Activated gamma-delta T cell treated with Interleukin-2 at 50 U/mL for 16 hours (primary cell): ENCODE measurements at places on chromosomes 2 and 18.

DNA sequence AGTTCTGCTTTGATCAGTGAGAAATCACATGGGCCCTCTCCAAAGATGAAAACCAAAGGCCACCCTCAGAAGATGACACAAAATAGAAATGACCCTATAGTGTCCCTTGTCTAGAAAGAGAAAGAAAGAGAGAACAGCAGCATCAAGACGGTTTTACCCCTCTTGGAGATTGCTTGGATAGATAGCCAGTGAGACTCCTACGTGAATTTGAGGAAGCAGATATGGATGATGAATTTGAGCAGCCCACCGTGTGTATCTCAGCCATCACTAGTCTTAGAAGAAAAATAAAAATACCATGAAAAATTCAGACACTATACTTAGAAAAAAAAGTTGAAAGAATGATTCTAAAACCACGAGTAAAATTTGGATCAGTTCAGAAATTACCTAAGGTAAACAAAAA, 329.1 kb upstream of the CNTNAP5 start:
- DNase-seq = no peak

DNA sequence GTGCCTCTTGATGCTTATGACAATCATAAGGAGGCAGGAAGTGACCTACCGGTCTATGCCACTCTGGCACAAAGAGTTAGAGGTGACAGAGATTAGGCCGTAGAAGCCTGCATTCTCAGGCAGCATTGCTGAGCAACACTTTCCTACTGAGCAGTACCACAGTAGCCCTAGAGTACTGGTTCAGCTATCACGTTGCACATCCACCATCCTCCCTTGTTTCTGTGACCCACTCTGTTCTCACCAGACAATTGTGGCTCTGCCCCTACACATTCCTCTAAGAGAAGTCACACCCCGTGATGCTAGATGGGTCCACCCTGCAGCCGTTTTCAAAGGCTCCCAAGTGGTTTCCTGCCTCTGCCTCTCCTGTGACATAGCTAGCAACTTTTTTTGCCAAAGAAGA, 22.6 kb upstream of the SUCLG1 start:
- DNase-seq = peak; percentile 11

GRCh38 chr2:96747061-96747617, 7.3 kb upstream of the LMAN2L start:
- DNase-seq = no peak

DNA sequence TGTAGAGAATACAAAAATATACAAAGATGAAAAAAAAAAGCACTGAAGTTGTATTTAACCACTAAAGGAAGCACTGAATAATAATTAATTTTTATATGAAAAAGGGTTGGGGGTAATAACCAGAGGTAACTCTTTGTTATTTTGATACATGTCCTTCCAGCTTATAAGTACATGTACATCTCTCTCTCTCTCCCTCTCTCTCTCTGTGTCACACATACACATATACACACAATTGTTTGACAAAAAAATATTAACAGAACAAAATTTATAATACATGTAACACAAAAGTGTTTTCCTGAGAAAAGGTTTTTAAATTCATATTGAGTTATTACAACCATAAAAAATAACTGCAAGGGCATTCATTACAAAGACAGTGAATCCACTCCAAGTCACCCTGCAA, 4.6 kb downstream of the WIPF1 start:
- DNase-seq = no peak

DNA sequence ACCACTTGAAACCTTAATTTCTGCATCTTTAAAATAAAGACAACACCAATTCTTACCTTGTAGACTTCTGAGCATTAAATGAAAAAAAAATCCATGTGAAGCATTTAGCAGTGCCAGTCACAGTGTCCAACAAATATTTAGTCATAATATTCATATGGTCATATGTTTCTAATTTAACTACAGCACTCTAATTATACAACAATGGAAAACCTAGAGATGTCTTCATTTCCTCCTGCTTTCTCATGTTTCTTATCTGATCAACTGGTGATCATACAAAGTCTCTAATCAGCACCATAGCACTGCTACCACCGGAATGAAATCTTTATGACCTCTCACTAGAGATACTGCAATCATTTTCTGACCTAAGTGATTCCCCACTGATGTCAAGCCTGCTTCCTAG, 10.2 kb upstream of the SCN3A start:
- no peak for DNase-seq

DNA sequence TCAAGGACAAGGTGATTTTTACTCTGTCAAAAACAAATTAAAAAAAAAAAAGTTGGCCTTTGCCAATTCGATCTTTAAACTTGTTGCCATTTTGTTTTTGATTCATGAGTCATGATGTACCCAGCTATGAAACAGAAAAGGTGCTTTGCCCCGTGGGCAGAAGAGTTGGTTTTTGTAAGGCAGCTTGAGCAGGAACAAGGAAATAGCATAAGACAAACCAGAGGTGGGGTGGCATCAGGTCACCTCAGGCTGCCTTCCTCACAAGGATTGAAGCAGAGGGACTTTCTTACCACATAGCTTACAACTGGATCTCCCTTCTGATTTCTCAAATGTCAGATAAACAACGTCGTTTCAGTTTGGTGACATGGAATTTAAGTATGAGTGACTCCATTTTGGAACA, 123.8 kb downstream of the ARL4C start:
- no peak for DNase-seq

DNA sequence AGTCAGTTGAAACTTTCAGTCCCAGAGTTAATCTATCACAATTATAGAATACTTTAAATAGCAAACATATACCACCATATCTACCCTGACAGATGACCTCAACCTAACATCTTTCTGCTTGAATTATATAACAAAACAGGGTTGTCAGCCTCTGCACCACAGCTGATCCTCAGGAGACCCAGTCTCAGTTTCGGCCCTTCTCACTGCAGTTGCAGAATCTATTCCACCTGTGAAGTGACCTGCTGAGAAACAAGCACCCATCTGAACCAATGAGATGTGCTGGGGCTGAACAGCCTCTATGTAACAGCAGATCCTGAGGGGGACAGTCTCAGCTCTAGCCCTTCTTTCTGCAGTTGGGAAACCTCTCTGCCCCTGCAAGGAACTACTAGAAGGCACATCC, 567.6 kb downstream of the KCNJ3 start:
- no peak for DNase-seq

DNA sequence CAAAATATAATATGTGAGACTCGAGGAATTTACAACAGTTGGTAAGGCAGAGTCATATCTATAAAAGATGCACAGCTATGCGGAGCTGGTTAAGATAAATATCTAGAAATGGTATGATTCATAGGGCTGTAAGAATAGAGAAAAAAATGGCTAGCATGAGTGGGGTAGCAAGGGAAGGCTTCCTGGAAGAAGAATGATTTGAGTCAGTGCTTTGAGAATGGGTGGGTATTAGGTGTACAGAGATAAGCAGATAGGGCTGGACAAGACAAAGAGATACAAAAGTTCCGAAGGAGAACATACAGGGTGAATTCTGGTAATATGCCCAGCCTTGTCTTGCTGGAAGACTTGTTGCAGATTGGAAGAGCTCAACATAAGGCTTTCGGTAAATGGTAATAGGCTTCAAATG, 291.5 kb upstream of the CCDC68 start:
- DNase-seq = no peak

- DNase-seq = no peak
These were observed 449 bp upstream of the ATRAID start for GRCh38 chr2:27211241-27211942.

GRCh38 chr2:189791338-189792042, 7.2 kb downstream of the PMS1 start:
- DNase-seq = no peak

DNA sequence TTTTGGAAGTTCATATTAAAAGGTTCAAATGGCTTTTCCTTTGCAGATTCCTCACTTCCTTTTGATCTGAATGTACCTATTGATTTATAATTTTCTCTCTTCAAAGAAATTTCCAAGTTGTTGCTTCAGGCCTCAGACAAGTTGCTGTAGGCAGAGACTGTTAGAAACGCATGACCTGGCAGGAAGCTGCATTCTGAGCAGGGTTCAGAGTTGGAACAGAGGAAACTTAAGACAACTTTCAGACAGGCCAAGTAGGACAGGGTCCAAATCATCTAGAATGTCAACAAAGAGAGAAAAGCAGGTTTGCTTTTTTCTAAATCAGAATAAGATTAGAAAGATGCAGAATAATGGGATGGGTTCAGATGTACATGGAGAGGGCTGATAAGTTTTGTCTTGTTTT, 416.3 kb downstream of the LRP1B start:
- no peak for DNase-seq

GRCh38 chr2:26503231-26503880, 25.4 kb upstream of the OTOF start:
- peak; percentile 63 for DNase-seq

DNA sequence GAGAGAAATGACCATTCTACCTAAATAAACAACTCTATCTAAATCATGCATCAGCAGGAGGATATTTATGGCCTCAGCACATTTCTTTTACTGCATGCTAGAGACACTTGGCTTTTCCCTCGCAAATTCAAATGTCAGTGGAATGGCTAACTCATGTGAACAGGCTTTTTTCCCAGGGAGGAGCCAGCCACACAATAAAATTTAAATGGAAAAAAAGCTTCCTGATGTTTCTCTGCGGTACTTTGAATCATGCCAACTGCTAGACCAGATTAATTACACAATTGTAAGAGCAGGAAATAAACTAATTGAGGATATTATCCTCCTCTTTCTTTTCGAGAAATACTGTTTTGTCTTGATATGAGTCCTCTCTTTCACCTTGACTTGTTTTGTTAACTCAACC, 676.3 kb downstream of the IRS1 start:
- DNase-seq = no peak

DNA sequence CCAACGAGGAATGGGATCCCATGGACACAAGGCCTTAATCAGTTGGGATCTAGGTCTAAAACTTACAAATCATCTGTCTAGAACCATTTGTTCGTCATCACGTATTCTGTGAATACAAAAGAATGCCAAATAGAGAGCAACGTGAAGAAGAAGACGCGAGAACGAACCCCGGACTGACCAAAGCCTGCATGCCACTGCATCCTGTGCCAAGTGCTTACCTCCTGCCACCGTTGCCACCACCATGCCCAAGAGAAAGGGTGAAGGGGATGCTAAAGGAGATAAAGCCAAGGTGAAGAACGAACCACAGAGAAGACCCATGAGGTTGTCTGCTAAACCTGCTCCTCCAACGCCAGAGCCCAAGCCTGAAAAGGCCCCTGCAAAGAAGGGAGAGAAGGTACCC, 30.2 kb downstream of the ITSN2 start:
- no peak for DNase-seq

GRCh38 chr2:172096626-172097547, 5.8 kb downstream of the DLX2 start:
- DNase-seq = no peak

DNA sequence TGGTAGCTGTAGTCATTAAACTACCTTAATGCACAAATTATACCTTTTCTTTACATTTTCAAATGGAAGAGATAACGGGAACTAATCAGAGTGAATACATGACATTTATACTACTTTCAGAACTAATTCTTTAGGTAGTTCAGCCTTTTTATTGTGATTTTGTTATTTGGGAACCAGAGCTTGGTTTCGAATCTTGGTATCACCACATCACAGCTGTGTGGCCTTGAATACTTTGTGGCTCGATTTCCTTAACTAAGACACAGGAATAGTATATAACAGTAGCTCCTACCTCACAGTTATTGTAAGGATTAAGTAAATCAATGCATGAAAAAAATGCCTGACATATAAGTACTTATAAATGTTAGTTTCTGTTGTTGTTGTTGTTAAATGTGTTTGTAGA, 240.0 kb downstream of the WDR7 start:
- no peak for DNase-seq

DNA sequence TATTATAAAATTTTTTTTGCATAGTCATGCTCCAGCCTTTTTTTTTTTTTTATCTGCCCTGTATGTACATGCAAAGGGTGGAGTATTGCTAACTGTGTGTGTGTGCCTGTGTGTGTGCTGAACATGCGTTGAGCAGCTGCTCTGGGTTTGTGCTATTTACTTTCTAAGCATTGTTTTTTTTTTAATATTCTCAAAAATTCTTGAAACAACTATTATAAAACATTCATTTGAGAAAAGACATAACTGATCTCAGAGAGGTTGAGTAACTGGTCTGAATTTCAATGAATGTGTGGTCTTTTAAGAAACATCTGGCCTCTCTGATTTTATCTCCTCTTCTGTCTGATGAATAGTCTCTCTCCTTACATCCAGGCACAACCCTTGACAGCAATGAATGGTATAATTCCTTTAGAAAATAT, 366.0 kb upstream of the SLC14A2 start:
- no peak for DNase-seq

GRCh38 chr2:60355849-60356261, 197.6 kb downstream of the BCL11A start:
- no peak for DNase-seq

GRCh38 chr18:9413576-9413975, 61.7 kb upstream of the RALBP1 start:
- DNase-seq = no peak

DNA sequence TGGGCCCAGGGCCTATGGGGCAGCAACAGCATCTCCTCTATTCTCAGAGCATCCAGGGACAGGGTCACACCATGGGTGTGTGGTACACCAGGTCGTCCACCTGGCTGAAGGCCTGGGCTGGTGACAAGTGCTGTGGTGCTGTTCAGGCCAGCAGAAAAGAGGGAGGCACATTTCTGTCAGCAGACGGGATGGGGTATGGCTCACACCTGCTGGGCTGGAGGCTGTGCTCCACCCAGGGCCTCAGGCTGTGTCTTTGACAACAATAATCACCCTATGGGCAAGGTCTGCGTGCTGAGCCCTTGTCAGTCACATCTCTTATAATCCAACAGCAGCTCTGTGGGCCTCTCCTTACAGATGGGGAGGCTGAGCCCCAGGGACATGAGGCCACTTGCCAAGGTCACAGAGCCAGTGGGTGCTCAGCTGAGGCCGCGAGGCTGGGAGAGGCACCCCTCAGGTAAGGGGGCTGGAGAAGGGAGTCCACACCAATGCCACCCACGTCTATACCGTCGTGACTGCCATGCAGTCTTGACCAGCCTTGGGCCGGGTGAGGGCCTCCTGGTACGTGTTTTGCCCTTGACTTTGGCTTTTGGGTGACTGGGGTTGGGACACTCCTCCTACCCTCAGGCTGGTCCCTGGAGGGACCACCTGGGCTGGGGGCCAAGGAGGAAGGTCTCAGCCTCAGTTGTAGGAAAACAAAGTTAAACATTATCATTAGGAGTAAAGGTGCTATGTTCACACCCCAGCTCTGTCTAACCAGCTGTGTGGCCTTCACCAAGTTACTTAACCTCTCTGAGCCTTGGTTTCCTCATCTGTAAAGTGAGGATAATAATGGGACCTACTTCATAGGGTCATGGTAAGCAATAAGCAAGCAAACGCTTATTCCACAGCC, 5.6 kb upstream of the HS6ST1 start:
- no peak for DNase-seq

GRCh38 chr2:236875906-236876505, 209.7 kb upstream of the COPS8 start:
- no peak for DNase-seq

- no peak for DNase-seq
These were observed 83.3 kb upstream of the SLC66A3 start for GRCh38 chr2:11071939-11072338.

GRCh38 chr2:81050580-81051095, 746.1 kb upstream of the LRRTM1 start:
- no peak for DNase-seq

GRCh38 chr2:208542465-208543041, 136.0 kb downstream of the PTH2R start:
- DNase-seq = no peak
